ENCODE measurements at places on chromosomes 6 and 20. TPM values are rescaled to one million over a fixed set of nuclear protein-coding genes. Genes with fewer than 3 reads are reported as not detected.

- H3K4me3 ChIP-seq, result no peak overlapping the region
- H3K27ac ChIP-seq, result no peak overlapping the region
- no peaks in the 10 kb centered on the region for H3K36me3 ChIP-seq
- no peak for DNase-seq
Observed at GRCh38 chr6:130997061-130997753, 65.8 kb downstream of the EPB41L2 start.

TCF15 gene
- 1.6 TPM for polyA plus RNA-seq

- H3K27ac ChIP-seq, result no peak overlapping the region
- no peak for DNase-seq
- no peaks in the 10 kb centered on the region for H3K36me3 ChIP-seq
Observed at GRCh38 chr6:150510576-150510975, 89.1 kb upstream of the PLEKHG1 start.

SEMG1 gene
- not detected for polyA plus RNA-seq

DNA sequence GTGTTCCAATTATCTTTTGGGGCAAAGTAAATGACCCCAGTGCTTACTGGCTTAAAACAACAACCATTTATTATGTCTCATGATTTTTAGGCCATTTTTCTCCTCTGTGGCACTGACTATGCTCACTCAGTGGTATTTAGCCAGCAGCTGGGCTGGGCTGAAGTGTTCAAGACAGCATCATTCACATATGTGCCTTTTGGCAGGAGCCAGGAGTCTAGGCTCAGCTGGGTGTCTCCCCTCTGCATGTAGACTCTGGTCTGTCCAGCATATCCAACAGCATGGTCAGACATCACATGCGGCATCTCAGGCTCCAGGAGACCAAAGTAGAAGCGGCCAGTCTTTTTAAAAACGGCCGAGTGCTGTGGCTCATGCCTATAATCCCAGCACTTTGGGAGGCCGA is 120.3 kb upstream of the TOP1 start:
- H3K4me1 ChIP-seq, result no peaks in the 10 kb centered on the region
- no peak overlapping the region for H3K27ac ChIP-seq
- H3K36me3 ChIP-seq, result no peaks in the 10 kb centered on the region
- DNase-seq, result no peak
- no peak overlapping the region for H3K4me3 ChIP-seq
- H3K27me3 ChIP-seq, result no peaks in the 10 kb centered on the region

DNA sequence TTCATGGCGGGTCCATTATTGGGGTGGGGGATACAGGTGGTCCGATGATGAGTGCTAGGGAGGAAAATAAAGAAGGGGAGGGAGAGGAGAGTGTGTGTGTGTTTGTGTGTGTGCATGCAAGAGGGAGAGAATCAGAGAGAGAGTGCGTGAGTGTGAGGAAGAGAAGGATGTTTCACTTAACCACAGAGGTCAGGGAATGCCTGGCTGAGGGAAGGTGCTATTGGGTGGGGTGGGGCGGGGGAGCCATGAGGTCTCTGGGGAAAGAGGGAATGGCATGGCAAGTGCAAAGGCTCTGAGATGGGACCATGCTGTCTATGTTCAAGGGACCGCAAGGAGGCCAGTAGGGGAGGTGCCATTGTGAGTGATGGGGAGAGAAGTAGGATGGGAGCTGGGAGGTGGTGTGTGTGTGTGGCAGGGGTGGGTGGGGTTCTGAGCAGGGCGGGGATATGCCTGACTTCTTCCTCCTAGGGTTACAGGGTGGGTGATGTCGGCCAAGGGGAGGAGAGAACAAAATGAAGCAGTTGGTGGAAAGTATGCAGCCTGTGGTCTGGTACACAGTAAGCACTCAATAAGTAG is 23.0 kb downstream of the CEBPB start:
- no peaks in the 10 kb centered on the region for H3K4me1 ChIP-seq
- no peaks in the 10 kb centered on the region for H3K27me3 ChIP-seq
- H3K4me3 ChIP-seq, result no peak overlapping the region
- DNase-seq, result no peak
- H3K27ac ChIP-seq, result no peak overlapping the region

TCP11 gene
- 0.41 TPM for polyA plus RNA-seq

DNA sequence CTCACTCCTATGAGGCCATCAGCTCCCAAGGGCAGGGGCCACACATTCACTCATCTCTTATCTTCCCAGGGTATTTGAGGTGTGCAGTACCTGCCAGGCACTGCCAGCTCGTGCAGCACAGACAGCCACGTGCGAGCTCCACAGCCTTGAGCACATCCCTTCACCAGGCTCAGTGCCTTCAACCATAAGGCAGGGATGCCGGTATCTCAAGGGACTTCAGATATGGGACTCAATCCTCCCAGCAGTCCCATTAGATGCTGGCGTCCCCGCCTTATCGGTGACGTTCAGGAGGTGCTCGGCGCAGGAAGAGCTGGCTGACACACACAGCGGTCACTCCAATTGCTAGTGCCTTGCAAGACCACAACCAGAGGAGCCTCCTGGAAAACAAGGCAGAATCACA is 47.0 kb downstream of the EZR start:
- H3K27ac ChIP-seq, result no peak overlapping the region
- H3K27me3 ChIP-seq, result no peaks in the 10 kb centered on the region
- no peak for DNase-seq
- H3K36me3 ChIP-seq, result peaks cover 4% of the 10 kb centered on the region

PSORS1C2 gene
- not detected for polyA plus RNA-seq

HEY2 gene
- polyA plus RNA-seq, result 4.2 TPM

SNAI1 gene
- 4.5 TPM for polyA plus RNA-seq

TMEM151B gene
- not detected for polyA plus RNA-seq

DNA sequence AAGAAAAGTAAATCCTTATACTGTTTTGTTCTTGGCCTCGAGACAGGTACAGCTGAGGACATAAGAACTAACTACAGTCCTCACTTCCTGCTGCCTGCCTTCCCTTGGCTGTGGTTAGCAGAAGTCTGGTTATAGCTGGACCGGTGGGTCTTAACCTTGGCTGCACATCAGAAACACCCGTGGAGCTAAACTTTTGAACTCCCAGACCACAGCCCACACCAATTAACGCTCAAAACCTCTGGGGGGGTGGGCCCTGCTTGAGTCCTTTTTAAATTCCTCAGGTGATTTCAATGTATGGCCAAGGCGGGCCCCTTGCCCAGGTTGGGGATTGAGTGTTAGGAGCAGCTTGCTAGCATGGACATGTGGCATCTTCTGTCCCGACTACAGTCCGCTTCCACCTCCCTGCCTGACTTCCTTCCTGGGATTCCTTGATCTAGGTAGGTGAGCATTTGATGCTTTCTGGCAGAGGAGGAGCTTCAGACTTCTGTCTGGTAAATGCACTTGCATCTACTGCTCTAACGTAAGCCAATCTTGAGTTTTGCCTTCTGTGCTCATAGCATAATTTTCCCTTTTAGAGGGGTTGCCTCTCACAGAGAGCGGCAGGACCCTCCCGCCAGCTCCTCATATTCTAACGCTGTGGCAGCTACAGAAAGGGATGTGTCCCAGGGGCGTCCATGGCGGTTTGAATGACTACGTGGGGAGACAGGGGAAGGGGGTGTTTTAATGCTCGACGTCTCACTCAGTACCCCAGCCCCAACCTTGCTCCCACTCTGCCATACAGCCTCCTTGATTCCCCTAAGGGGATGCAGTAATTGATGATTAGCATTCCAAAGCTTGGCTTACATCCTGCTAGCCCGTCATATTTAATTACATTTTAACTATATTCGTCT is 390.1 kb downstream of the ZFAND3 start:
- H3K4me3 ChIP-seq, result no peak overlapping the region
- H3K27ac ChIP-seq, result no peak overlapping the region
- peaks cover 6% of the 10 kb centered on the region for H3K4me1 ChIP-seq
- no peaks in the 10 kb centered on the region for H3K36me3 ChIP-seq
- H3K27me3 ChIP-seq, result no peaks in the 10 kb centered on the region

GRCh38 chr20:45427236-45428149 is 11.6 kb downstream of the PIGT start:
- no peak for DNase-seq
- peaks cover 7% of the 10 kb centered on the region for H3K36me3 ChIP-seq
- H3K27ac ChIP-seq, result no peak overlapping the region

- H3K4me3 ChIP-seq, result no peak overlapping the region
- H3K36me3 ChIP-seq, result no peaks in the 10 kb centered on the region
- H3K4me1 ChIP-seq, result no peaks in the 10 kb centered on the region
Observed at GRCh38 chr6:142290851-142291250, 11.0 kb upstream of the ADGRG6 start.

- no peak overlapping the region for H3K27ac ChIP-seq
- H3K36me3 ChIP-seq, result no peaks in the 10 kb centered on the region
- DNase-seq, result no peak
- H3K4me3 ChIP-seq, result no peak overlapping the region
- peaks cover 8% of the 10 kb centered on the region for H3K4me1 ChIP-seq
Observed at GRCh38 chr6:107819217-107819616, 4.9 kb downstream of the SCML4 start.

- H3K4me1 ChIP-seq, result no peaks in the 10 kb centered on the region
- H3K27ac ChIP-seq, result no peak overlapping the region
- H3K36me3 ChIP-seq, result no peaks in the 10 kb centered on the region
- H3K27me3 ChIP-seq, result no peaks in the 10 kb centered on the region
Observed at GRCh38 chr20:47066484-47067270, 172.0 kb downstream of the EYA2 start.

DNA sequence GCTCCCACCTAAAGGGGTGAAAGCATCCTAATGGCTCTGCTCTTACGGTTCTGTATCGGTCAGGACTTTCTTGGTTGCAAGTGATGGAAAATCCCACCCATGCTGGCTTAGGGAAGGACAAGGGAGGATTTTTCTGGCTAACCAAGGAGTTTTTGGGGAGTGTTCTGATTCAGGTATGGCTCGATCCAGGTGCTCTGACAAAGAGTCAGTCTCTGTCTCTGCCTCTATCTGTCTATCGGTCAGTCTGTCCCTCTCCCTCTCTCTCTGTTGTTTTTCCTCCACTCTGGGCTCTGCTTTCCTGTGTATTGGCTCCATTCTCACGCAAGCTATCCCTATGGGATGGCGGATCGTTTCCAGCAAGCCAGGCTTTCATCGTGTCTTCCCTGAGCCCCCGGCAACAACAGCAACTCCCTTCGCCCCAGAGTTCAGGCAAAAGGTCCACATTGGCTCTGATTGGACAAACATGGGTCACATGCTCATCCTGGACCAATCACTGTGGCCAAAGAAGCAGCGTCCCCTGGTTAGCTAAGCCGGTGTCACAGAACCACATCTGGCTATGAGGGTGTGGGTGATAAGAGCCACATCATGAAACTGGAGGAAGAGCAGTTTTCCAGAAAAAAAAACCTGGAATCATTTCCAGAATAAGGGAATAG is 160.3 kb downstream of the BMP7 start:
- H3K4me3 ChIP-seq, result no peak overlapping the region
- no peaks in the 10 kb centered on the region for H3K4me1 ChIP-seq

MUCL3 gene
- not detected for polyA plus RNA-seq

- DNase-seq, result no peak
- no peaks in the 10 kb centered on the region for H3K27me3 ChIP-seq
- no peaks in the 10 kb centered on the region for H3K36me3 ChIP-seq
- no peaks in the 10 kb centered on the region for H3K4me1 ChIP-seq
- H3K4me3 ChIP-seq, result peak overlapping the region; percentile 86
Observed at GRCh38 chr6:21593927-21594415, 420 bp downstream of the SOX4 start.

GRCh38 chr20:61460261-61461052 is 208.4 kb downstream of the CDH4 start:
- H3K36me3 ChIP-seq, result no peaks in the 10 kb centered on the region
- DNase-seq, result no peak
- H3K4me3 ChIP-seq, result no peak overlapping the region
- H3K27me3 ChIP-seq, result no peaks in the 10 kb centered on the region

DNA sequence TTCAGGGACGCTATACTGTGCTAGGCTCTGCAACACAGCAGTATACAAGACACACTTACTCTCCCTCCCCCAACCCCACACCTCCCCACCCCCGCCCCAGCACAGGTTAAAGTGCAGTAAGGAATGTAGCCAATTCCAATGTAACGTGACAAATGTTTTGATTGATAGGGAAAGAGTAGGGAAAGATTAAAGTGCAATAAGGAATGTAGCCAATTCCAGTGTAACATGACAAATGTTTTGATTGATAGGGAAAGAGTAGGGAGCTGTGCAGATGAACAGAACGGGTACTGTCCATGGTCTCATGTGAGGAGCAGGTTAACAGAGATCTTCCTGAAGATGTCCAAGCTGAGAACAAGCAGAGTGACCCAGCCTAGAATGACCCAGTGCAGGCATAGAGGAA is 69.1 kb downstream of the TMEM244 start:
- no peak overlapping the region for H3K4me3 ChIP-seq
- no peaks in the 10 kb centered on the region for H3K4me1 ChIP-seq
- no peaks in the 10 kb centered on the region for H3K27me3 ChIP-seq

RAET1L gene
- polyA plus RNA-seq, result not detected

GRCh38 chr20:53655625-53656292 is 62.1 kb upstream of the ZNF217 start:
- H3K27ac ChIP-seq, result no peak overlapping the region
- H3K36me3 ChIP-seq, result no peaks in the 10 kb centered on the region
- peaks cover 8% of the 10 kb centered on the region for H3K4me1 ChIP-seq

DNA sequence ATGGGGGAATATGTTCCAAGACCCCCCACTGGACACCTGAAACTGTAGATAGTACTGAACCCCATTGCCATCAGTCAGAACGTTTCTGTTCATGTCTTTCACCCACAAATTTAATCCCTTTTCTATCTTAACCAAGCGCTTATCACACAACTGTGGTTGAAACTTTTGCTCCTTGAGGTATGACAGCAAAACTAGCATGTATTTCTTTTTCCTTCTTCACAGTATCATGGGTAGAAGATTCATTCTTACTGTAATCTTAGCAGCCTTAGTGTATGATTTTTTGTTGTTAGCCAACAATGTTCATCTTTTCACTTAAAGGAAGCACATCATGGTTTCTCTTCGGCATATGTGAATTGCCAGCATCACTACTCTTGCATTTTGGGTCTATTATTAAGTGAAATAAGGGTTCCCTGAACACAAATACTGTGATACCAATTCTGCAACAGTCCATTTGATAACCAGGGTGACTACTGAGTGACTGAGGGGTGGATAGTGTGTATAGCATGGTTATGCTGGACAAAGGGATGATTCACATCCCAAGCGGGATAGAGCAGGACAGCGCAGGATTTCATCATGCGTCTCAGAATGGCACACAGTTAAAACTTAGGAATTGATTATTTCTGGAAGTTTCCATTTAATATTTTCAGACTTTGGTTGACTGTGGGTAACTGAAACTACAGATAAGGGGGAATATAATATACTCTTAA is 41.8 kb downstream of the KCNS1 start:
- H3K27me3 ChIP-seq, result no peaks in the 10 kb centered on the region
- DNase-seq, result no peak
- H3K4me3 ChIP-seq, result no peak overlapping the region
- no peaks in the 10 kb centered on the region for H3K36me3 ChIP-seq
- H3K4me1 ChIP-seq, result no peaks in the 10 kb centered on the region

DNA sequence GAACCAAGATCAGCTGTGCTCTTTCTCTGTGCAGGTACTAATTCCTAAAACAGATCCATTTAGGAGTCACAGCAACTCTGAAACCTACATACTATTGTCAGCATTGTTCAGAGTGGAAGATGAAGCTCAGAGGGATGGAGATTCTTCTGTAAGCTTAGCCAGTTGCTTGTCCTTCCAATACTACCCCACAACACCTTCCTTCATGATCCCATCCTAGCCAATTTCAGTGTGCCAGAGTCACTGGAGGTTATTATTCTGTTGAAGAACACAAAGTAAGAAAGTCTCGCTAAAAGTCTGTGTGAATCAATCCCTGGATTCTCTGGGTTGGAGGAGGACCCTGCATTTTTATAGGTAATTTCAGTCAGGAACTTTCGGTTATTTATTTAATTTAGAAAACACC is 2.3 kb downstream of the POPDC3 start:
- no peaks in the 10 kb centered on the region for H3K36me3 ChIP-seq
- no peak overlapping the region for H3K27ac ChIP-seq
- peaks cover 6% of the 10 kb centered on the region for H3K27me3 ChIP-seq
- no peak overlapping the region for H3K4me3 ChIP-seq

WFDC6 gene
- polyA plus RNA-seq, result not detected

DACT2 gene
- polyA plus RNA-seq, result 4.8 TPM

All from kidney (tissue), 22 donors.